Muscle of arm (tissue), 14 donors: ENCODE measurements at places on chromosomes 13 and 19. TPM values are rescaled to one million over a fixed set of nuclear protein-coding genes. Genes with fewer than 3 reads are reported as not detected.

GRCh38 chr19:57620673-57621348, 6.8 kb downstream of the ZNF134 start:
- no peak for DNase-seq

The CALM3 gene
- polyA plus RNA-seq: 272 TPM

The ABHD8 gene
- polyA plus RNA-seq: not detected

The CLDND2 gene
- polyA plus RNA-seq: not detected

DNA sequence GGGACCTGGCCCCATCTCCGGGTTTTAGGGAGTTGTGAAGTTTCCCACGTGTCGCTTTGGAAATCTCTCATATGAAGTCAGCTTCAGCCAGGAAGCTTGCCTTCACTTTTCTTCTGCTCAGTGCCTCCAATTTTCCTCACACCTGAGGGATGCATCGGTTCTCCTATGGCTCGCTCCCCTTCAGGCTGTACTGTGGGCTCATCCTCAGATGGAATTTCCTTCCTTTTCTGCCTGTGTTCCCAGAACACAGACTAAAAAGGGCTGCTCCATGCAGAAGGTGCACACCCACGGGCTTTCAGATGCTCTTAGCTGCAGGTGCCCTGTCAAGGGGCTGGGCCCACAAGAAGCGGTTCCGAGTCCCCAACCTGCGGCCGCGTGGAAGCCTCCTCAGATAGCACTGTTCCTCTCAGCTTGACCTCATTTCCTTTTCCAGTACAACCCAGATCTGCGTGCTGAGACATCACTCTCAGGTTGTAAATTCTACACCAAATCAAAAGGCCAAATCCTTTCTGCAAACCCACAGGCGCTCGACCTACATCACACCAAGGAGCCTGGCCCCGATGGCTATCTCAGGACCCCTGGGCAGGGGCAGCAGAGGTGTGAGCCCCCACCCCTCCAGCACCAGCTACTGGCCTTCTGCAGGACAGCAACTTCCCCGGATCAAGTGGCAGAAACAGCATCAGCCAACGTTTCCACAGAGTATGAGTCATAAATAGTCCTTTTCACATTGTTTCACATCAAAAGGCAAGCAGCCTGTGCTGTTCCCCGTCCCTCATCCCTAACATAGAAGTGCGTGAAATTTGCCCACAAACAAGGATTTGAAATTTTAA, 275.9 kb downstream of the ZNF536 start:
- DNase-seq: no peak
